Central memory CD8-positive, alpha-beta T cell (primary cell): ENCODE measurements at places on chromosomes 4 and X.

- DNase-seq, result no peak
These were observed 94.5 kb upstream of the IL15 start for GRCh38 chr4:141541851-141542250.

- no peak for DNase-seq
These were observed 7.9 kb upstream of the CFP start for GRCh38 chrX:47637546-47638195.

DNA sequence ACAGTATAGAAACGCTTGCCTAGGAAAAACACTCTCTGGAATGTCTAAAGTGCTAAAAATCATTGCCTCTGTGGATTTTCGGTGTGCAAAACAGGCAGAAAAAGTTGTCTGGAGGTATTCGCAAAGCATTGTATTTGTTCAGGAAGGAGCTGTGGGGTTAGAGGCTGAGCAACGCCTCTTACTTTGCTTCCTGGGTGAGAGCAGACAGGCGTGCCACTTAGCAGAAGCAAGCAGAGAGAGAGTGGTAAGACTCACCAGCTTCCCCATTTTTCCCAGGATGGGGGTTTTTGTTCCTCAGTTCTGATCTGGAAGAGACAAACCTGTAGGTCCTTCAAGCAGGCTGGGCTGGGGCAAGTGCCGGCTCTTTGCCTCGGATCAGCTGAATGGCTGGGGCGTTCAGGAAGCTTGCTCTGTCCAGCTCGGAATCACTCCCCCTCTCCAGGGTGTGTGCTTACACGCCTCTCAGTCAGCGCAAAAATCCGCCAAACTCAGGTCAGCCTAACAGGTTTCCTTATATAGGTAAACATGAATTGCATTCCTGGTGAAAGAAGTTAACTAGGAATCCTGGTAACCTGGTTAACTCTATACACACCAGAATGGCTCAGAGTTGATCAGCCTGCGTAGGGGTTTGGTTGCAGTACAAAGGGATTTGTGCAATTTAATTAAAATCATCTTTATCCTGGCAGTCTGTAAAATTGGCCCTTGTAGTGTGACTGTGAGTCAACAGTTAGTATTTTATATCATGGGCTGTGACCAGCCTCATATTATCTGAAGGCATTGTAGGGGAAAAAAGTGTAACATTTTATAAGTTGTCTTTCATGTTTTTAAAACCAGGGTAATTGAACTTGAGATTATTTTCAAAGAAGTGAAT is 213.1 kb upstream of the MID1 start:
- no peak for DNase-seq

DNA sequence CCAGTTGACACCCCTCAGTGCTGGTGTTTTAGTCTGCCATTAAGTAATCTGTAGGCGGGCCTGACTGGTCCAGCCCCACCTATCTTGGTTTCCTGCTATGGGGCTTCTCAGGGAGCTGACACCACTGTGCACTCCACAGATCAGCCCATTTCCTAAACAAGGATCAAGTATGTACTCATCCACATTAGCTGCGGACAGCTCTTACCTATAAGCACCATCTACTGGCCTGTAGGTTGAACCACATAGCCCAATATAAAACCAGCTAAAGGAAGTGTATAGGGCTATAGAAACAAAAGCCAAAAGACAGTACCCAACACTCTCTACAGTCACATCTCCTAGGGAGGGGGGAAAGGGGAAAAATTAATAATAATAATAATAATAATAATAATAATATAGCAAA is 353.5 kb upstream of the CXorf51B start:
- no peak for DNase-seq

GRCh38 chr4:134408897-134409296 is 207.3 kb upstream of the PABPC4L start:
- DNase-seq, result no peak

DNA sequence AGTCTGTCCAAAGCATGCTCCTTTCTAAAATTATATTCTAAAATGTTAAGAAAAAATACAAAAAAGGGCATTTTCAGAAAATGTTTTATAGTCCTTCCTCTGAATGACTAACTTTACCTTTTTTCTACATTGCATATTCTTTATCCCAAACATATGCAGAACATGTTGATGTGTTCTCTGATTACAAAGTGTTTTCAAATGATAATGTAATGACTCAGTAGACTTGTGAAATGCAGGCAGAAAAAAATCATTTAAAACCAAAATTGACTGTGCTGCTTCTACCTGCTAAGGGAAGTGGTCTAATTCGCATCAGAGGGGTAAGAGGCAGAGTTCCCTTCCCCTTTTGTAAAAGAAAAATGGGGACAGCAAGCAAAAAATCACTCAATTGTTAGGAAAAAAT is 22.7 kb upstream of the YTHDC1 start:
- DNase-seq, result no peak

DNA sequence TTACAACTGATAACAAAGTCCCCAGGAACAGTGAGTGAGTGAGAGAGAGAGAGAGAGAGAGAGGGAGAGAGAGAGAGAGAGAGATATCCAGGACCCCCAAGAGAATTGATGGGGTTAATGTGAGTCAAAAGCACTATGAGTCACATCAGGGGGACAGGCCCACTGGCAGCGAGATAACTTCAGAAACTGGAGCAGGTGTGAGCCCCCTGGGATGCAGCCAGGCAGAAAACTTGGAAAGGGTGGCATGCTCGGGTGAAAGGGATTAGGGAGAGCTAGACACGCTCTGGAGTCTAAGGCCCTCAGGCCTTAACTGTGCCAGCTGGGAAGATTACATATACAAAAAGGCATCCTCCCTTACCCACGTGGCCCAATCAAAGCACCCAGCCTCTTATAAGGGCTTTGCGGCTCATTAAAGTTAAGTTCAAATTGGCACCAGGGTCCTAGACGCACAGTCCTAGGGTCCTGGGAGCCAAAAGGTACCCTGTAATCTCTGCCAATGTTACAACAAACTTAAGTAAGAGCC is 841 bp downstream of the ACOT9 start:
- no peak for DNase-seq

- DNase-seq, result no peak
These were observed 23.9 kb upstream of the HSD17B10 start for GRCh38 chrX:53458082-53458481.

GRCh38 chrX:67342138-67342537 is 201.7 kb upstream of the AR start:
- DNase-seq, result no peak

DNA sequence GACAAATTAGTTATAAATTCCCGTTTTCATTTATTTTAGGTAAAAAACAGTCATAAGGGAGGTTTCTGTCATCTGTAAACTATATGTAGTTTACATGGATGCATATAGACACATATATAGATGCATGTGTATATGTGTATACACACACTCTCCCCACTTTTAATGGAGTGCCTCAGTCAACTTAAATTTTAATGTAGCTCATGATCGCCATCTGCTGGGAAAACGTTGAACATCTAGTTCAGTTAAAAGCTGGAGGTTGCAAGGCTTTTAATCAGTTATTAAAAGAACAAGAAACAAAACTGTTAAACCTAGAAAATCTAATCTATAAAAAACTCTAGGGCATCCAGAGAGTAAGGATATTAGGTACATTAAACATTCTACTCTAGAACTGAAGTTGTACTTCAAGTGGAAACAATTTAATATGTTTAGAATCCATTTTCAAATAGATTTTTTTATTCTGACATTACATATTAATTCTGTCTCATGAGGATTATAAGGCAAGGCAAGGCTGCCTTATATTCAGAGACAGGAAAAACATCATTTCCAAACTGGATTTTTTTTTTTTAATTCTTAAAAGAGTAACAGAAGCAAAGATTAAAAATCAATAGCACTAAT is 122.6 kb downstream of the SHISA3 start:
- DNase-seq, result peak; percentile 19
